ENCODE measurements at places on chromosomes 12 and 14. TPM values are rescaled to one million over a fixed set of nuclear protein-coding genes. Genes with fewer than 3 reads are reported as not detected.

DACT1 gene
- 0.21 TPM for polyA plus RNA-seq

SERPINA9 gene
- polyA plus RNA-seq: not detected

NPFF gene
- not detected for polyA plus RNA-seq

SAMD15 gene
- 0.51 TPM for polyA plus RNA-seq

DNA sequence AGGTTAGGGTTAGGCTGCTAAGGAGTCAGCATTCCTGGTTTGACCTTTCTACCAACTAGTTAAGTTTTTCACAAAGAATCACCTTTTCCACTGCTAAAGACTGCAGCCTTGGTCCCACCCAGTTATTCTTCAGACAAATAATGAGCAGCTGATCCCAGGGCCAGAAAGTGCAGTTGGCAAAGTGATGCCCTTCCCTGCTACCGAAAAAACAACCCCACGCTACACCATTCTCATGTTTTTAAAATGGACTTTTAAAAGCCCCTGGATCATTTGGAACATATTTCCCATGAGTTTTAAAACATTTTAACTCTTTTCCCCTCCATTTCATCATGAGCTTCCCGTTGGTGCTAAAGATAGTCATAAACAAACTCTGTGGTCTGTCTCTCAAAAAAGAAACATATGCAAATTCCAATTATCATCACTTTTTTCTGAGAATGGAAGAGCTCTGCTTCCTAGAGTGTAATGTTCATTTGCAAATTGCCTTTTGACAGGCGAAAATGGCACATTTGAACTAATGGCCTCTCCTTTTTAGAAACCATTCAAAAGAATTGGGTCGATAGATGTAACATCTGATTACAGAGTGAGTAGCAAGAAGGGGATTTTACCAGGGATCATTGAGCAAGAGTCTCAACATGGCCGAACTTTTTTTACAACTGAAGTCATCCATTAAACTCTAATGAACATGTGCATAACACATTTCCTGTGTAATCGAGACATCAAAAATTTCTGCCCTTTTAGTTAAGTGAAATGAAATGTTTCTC lies 129.3 kb upstream of the RAP1B start:
- DNase-seq: no peak

DNA sequence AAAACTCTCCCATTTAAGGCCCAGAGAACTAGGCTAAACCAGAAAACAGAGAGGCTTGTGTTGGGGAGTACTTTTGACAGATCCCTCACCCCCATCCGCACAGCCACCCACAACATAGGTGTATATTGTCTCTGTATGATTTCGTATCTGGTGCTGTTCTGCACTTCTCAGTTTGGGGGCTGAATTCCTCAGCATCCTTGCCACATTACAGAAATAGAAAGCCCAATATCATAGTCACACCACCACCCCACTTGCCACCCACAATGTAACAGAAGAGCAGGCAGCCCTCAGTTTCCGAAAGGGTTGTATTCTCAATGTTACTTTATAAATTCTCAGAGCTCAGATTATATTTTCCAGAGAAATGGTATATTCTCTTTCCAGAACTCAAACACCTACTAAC lies 950.9 kb downstream of the DIO2 start:
- DNase-seq: no peak

GRCh38 chr14:24859559-24859958 lies 190.4 kb downstream of the STXBP6 start:
- DNase-seq: no peak

- DNase-seq: no peak
Observed at GRCh38 chr12:61254225-61254624, 1006.0 kb upstream of the USP15 start.

DNA sequence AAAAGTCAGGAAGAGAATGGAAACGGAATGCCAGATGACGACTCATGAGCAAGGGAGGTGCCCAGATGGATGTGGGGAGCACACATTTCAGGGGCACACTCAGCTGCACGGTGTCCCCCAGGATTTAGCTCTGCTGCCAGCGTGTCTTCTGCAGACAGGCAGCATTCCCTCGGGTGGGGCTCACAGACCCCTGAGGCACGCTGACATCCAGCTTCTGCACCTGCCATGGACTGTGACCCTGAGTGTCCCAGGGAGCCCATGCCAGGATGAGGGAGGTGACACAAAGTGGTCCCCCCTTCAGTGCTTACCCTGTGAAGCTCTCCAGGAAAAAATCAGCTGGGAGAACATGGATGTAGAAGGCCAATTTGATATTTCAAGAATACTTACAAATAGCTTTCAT lies 84.2 kb downstream of the PIWIL1 start:
- DNase-seq: no peak
